ENCODE measurements at places on chromosomes 12 and 14.

DNA sequence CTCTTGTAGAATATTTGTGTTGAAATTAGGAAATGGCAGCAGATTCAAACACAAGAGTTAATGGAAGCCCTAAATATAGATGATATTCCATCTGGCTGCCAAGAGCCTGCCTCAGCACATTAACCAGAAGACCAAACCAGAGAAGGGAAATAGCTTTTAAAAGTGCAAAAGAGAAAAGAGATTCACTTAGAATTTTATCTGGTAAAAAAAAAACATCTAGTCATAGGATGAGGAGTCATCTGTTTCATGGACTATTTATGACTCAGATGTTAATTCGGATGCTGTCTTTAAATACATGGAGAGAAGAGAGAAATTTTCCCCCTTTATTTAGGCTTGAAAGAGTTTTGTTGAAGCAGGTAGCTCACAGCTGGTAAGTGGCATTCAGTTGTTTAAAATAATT lies 201.6 kb upstream of the NUDT4 start:
- DNase-seq = no peak

DNA sequence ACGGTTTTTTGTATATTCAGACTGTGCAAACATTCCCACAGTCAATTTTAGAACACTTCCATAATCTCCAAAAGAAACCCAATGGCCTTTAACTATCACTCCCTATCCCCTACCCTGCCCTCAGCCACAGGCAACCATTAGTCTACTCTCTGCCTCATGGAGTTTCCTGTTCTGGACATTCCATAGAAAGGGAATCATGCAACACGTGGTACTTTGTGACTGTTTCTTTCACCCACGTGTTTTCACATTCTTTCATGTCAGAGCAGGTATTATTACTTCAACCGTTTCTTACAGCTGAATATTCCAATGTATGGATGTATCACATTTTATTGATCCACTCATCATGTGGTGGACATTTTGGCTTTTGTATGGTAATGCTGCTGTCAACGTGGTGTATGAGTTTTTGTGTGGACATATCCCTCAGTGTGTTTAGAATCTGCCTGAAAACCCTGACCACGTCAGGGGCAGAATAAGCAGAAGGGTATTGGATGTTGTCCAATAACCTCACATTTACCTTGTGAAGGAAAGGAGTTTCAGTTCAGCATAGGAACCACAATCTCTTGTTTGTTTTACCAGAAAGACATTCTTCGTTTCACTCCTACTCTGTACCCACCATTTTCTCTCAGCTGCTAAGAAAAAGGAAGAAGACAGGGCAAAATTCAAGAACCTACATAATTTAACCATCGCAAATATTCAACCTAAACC lies 107.5 kb upstream of the DYRK2 start:
- no peak for DNase-seq

- DNase-seq = no peak
Measured at GRCh38 chr14:53153702-53154112, 584 bp upstream of the DDHD1 start.

DNA sequence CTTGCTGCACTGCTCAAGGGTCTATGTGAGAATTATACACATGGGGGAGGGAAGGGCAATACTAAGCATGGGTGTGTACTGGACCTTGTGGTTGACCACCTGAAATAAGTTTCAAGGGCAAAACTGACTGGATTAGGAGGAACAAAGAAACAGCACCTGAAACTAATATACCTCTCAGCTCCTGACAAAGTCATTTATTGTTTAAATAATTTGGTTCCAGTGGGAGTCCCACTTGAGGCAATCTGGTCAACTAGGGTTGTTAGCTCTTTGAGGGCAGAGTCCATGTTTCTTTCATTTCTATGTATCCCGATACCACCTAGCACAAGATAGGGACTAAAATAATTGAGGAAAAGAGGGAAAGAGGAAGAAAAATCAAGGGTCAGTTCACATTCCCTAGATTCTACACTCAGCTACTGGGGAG lies 45.5 kb downstream of the STXBP6 start:
- DNase-seq = no peak

- DNase-seq = no peak
Measured at GRCh38 chr12:40632933-40633332, 59.3 kb upstream of the CNTN1 start.

DNA sequence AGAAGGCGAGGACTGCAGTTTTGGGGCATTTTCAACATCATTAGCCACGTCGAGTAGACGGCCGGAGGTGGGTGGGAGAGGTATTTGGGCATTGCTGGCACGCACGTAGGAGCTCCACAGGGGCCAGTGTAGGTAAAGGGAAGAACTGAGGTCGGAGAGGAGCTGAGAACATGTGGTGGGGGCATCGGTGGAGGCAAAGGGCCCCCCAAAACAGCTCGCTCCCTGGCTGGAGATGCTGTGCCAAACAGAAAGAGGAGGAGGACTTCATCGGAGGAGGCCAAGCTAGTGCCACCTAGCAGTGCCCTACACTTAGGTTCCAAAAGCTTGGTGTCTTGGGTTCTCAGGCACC lies 52.0 kb upstream of the PPP2R5C start:
- no peak for DNase-seq

GRCh38 chr14:74867673-74868072 lies 8.3 kb downstream of the PROX2 start:
- DNase-seq = peak; percentile 63

GRCh38 chr12:117127933-117128823 lies 29.0 kb upstream of the TESC start:
- no peak for DNase-seq

DNA sequence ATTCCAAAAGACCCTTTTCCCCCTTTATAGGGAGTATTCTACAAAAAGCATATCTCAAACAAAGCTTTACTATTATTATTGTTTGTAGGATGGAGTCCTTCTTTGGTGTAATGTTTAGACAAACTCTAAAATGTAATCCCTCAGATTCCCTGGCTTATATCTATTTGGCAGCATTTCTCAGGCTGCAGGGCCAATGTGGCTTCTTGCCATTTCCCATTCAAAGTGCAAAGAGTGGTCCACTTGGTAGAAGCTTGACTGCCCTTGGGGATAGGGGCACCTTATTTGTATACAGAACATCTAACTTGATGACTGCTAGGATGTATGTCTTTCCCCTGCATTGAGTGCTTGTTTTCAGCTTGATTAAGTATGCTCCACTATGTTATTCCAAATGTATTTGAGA lies 242.7 kb downstream of the PRKD1 start:
- DNase-seq = no peak

- no peak for DNase-seq
Measured at GRCh38 chr12:25710128-25710527, 157.0 kb upstream of the LMNTD1 start.

DNA sequence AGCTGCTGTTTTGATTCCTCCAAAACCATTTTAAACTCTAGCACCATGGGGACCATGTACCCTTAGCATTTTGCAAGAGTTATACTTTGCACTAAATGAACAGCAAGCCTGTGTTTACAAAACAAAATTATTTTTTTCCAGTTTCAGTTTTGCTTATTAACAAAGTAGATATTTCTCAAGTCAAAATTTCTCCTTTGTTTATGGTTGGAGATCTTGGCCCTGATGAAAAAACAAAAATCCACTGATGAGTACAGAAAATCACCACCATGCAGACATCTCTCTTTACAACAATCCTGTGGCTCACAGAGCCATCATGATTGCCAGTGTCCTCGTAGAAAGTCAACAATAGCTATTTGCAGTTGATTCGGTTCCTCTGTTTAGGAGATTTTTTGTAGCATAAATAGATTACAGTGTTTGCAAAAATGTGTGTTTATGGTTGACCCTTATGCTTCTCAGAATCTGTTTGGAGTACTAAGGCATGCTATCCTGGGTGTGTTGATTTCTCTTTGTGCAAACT lies 201.1 kb upstream of the NUDT4 start:
- no peak for DNase-seq

DNA sequence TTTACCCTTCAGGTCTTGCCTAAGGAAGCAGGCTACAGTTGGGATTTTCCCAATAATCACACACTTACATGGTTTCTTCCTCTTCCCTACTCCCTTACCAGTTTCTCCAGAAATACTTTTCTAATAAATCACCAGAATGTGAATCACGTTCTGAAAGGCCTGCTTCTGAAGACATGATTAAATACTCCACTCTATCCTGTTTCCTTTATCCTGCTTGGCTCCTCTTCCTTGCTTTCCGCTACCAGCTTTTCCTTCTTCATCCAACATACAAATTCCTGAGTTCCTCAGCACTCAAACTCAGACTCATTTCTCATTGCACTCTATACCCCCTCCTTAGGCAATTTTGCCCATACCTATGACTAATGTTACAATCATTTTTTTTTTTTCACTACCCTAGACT lies 118.3 kb downstream of the MGAT4C start:
- no peak for DNase-seq

- no peak for DNase-seq
Measured at GRCh38 chr12:1933342-1934051, 15.0 kb upstream of the CACNA2D4 start.

Measured in stimulated activated naive CD8-positive, alpha-beta T cell treated with anti-CD3 and anti-CD28 coated beads, Interleukin-15, Interleukin-2, amounts not matched to agents 100 U/mL and 50 U/mL, for 24 hours (primary cell).